ENCODE measurements at places on chromosomes 6 and 20. TPM values are rescaled to one million over a fixed set of nuclear protein-coding genes. Genes with fewer than 3 reads are reported as not detected.

The COL20A1 gene
- polyA plus RNA-seq = not detected

The PRR18 gene
- polyA plus RNA-seq = not detected

- DNase-seq = no peak
Observed at GRCh38 chr6:106766201-106766600, 136.8 kb downstream of the QRSL1 start.

The DTNBP1 gene
- 19.1 TPM for polyA plus RNA-seq

DNA sequence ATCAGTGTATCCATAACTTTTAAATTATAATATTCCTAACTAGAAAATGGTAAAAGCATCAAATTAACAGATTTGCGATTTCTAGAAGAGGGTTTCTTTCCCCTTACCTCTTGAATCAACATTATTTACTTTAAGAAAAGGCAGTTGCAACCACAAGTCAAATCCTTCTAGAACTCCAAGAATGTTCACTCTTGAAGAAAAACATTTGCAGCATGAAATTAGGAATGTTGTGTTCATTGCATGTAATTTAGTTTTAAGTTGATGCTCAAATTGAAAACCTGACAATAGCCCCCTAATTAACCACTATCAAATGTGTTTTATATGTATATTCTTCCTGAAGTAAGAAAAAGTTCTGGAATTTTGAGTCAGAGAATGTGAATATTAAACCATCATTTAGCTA is 2.3 kb upstream of the REV3L start:
- no peak for DNase-seq

- no peak for DNase-seq
Observed at GRCh38 chr6:148345176-148345575, 2.5 kb downstream of the SASH1 start.

GRCh38 chr6:142551274-142551811 is 249.5 kb downstream of the ADGRG6 start:
- DNase-seq = no peak

The KCNQ2 gene
- not detected for polyA plus RNA-seq

The CDH4 gene
- polyA plus RNA-seq = 0.81 TPM

DNA sequence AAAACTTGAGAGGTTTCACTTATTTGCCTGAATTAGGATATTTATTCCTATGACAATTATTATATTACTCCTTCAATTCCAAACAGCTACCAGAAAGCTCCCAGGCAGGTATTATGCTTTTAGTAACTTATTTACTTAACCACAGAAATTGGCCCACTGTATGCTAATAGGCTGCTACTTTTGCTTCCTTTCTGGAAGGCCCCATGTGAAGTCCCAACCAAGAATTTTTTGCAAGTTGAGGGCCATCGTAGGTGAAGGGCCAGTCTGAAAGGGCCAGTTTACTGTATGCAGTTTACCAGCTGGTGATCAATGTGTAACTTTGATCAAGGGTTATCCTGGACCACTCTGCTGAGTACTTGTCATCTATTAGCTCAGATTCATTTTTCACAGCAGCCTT is 45.0 kb downstream of the EDN1 start:
- DNase-seq = no peak

DNA sequence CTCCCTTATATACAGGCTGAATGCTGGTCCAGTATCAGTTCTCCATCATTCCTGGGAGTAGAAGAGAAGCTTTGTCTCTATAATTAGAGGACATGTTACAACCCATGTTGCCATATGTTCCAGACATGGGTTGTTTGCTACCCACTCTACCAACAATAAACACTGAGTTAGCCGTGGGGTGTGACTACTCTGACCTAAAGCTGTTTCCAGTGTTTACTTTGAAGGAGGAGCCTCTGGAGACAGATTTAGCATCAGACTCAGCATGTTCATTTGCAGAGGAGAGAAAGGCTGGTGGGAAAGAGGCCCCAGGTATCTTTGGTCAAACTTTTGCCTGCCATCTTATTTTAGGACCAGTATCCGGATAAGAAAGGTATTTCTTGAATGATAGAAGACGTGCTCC is 157.9 kb upstream of the SNX9 start:
- DNase-seq = no peak

DNA sequence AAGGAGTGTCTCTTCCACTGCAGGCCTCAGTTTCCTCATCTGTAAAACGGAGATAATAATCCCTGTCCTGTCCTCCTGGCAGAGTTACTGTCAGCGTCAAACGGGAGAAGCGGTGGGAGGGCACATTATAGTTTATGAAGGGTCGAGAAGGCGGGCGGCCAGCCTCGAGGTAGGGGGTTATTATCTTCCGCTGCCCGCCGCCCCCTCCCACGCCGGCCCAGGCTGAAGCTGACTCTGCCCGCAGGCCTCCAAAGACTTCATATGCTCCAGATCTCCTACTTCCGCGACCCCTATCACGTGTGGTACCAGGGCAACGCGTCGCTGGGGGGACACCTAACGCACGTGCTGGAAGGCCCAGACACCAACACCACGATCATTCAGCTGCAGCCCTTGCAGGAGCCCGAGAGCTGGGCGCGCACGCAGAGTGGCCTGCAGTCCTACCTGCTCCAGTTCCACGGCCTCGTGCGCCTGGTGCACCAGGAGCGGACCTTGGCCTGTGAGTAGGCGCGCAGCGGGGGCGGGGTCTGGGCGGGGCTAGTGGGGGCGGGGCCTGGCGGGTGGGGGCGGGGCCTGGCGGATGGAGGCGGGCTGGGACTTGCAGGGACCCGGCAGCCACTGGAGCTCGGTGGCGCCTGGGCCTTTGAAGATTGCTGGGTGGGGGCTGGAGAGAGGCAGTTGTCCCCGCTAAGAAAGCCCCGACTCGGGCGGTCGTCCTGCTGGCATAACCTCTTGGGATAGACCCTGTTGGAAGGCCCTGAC is 2.8 kb downstream of the PROCR start:
- DNase-seq = no peak

- DNase-seq = no peak
Observed at GRCh38 chr6:108080010-108080780, 5.7 kb upstream of the OSTM1 start.

DNA sequence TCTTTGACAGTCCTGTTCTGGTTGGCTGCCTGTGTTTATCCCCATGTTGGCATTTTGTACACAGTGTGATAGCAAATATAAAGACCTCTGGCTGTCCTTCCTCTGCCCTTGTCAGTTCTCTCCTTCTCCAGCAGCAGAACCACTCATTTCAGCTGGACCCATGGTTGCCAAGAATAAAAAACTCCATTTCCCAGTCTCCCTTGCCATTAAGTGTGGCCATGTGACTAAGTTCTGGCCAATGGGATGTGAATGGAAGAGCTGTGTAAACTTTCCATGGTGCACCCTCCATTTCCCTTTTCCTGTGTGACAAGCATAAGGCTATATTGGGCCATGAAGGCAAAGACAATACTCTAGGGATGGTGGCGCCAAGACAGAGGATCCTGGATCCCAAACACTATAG is 78.4 kb upstream of the TBC1D7 start:
- no peak for DNase-seq

GRCh38 chr6:136134751-136135150 is 115.4 kb downstream of the MTFR2 start:
- no peak for DNase-seq

The RXRB gene
- polyA plus RNA-seq = 67.9 TPM

DNA sequence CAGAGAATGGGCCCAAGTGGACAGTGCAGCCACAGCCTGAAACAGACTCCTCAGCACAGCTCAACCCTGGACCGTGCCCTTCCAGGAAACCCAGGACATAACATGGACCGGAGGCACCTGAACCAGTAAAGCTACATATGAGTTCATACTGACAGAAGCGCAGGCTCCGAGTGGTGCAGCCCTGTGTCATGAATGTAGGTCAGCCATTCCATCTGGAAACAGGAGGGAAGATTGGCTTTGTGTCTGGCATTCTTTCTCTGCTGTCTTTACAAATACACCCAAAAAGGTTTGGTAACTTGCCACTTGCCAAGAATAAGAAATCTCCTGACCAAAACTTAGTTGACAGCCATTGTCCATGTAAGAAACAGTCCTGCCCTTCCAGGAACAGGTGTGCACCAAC is 366.6 kb downstream of the RNGTT start:
- DNase-seq = no peak

- no peak for DNase-seq
Observed at GRCh38 chr20:61880706-61881105, 185.0 kb downstream of the TAF4 start.

The MUCL3 gene
- polyA plus RNA-seq = not detected

The IL17A gene
- not detected for polyA plus RNA-seq

The CST2 gene
- not detected for polyA plus RNA-seq

The IRAK1BP1 gene
- 1.4 TPM for polyA plus RNA-seq

GRCh38 chr6:33431880-33432541 is 12.1 kb downstream of the SYNGAP1 start:
- no peak for DNase-seq

The TMEM170B gene
- 0.23 TPM for polyA plus RNA-seq

GRCh38 chr6:22809370-22809769 is 240.0 kb downstream of the HDGFL1 start:
- no peak for DNase-seq

The SMOC2 gene
- not detected for polyA plus RNA-seq

GRCh38 chr6:52363228-52363867 is 1.4 kb downstream of the PAQR8 start:
- no peak for DNase-seq

DNA sequence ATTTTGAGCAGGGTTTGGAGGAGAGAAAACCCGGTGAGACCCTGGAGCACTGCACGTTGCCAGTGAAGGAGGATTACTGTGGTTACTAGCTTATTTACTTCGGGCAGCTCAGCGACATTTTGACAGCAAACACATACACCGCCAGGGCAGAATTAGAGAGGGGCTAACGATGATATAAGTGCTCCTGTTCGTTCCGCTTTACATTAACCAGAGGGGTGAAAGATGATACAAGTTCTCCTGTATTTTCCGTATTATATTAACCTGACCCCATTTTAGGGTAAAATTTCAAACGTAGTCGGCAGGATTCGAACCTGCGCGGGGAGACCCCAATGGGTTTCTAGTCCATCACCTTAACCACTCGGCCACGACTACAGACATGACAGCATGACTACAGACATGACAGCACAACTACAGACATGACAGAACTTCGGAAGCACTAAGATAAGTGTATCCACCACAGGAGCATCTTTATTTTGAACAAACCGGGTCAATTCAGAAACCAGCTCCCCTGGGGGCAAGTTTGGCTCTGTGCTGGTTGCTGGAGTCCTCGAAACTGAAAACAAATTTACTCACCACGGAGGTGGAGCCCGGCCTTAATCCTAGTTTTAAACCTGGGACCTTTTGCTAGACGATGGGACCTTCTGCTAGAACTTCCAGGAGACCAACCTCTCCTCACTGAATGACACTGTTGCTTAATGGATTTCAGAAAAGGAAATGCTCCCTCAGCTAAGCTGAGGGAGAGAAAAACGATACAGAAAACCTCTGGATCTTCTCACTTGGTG is 80.4 kb upstream of the ZNF184 start:
- no peak for DNase-seq

The BEND6 gene
- polyA plus RNA-seq = 9.8 TPM

DNA sequence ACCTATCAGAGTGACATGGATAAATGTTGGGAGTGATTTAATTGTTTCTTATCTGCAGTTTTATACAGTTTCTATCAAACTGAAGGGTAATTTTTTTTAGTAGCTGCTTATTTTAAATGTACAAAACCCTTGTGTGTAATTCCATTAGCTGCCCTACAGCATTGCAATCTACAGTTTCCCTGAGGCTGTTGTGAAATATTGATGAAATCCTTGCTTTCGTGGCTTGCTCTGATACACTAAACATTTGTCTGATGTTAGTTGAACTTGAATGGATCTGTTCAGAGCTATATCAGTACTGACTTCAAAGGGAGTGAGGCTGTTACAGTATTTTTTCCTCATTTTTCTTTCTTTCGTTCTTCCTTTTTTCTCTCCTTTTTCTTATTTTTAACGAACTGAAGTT is 255.4 kb downstream of the TSHZ2 start:
- no peak for DNase-seq

DNA sequence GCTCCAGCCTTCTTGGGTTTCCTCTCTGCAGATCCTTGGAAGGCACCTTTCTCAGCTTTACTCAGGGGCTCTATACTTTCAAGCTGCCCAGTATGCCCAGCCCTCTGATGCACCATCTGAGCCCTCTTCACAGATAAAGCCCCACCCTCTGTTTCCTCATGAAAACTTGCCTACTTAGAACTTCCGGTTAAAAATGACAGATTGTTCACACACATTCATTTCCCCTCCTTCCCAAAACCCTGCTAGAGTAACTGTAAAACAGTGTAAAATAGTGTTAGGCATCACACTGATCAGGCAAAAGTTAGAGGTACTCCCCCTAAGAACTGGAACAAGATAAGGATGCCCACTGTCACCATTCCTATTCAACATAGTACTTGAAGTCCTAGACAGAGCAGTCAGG is 14.0 kb upstream of the GCM1 start:
- DNase-seq = no peak

- DNase-seq = no peak
Observed at GRCh38 chr20:6490849-6491248, 276.6 kb upstream of the BMP2 start.

GRCh38 chr6:4480788-4481735 is 295.1 kb upstream of the CDYL start:
- DNase-seq = no peak

The HSPA12B gene
- not detected for polyA plus RNA-seq

The ASIP gene
- polyA plus RNA-seq = not detected

The SGK1 gene
- polyA plus RNA-seq = 189 TPM

The GFRA4 gene
- not detected for polyA plus RNA-seq

The C20orf204 gene
- 0.06 TPM for polyA plus RNA-seq

DNA sequence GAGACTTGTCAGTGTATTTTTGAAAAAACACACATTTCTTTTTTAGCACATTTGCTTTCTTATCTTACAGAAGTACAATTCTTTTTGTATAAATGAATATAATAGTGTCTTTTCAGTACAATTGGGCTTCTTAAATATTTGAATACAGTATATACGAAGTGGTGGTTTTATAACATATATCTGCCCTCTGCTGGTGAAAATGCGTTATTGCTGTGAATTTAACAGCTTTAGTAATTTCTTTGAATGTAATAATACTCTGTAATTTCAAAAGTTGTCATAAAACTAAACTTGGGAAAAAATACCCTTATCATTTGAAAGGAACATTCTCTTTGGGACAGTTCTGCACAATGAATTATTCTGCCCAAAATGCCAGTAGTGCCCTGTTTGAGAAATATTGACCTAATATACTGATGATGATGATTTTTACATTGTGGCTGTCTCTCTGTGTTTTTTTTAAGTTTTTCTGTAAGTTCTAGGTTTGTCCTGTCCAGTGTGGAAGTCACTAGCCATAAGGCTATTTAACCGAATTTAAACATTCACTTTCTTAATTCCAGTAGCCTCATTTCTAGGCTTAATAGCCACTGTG is 19.0 kb downstream of the SMAP1 start:
- DNase-seq = no peak

DNA sequence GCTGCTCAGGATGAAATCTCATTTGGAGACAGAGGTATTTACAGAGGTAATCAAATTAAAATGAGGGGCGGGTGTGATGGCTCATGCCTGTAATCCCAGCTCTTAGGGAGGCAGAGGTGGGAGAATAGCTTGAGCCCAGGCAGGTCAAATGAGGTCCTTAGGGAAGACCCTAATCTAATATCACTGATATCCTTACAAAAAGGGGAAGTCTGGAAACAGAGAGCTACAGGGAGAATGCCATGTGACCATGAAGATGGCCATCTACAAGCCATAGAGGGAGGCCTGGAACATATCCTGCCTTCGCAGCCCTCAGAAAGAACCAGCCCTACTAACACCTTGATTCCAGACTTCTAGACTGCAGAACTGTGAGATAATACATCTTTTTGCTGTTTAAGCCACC is 8.3 kb downstream of the MTCL3 start:
- DNase-seq = no peak

- peak; percentile 73 for DNase-seq
Observed at GRCh38 chr20:38962044-38962927, at the start of gene DHX35. TSS of gene DHX35 (plus strand) at chr20:38962344. CDS start at chr20:38962368, 24 bp downstream.

Data from BJ (cell line).